Activated CD8-positive, alpha-beta T cell treated with anti-CD3 and anti-CD28 coated beads, Interleukin-2, amount 10 ng/mL, durations not matched to agents 7 days and 5 days (primary cell): ENCODE measurements at places on chromosomes 3 and 15.
A peak's percentile ranks its signal among the peaks of the same experiment; 100 is the strongest.

GRCh38 chr3:4580346-4581123 is 87.4 kb downstream of the ITPR1 start:
- no peak for DNase-seq

- peak; percentile 69 for DNase-seq
Measured at GRCh38 chr3:43855674-43856299, 165.0 kb downstream of the ABHD5 start.

- no peak for DNase-seq
Measured at GRCh38 chr3:163605915-163606314, 1472.4 kb downstream of the SI start.

DNA sequence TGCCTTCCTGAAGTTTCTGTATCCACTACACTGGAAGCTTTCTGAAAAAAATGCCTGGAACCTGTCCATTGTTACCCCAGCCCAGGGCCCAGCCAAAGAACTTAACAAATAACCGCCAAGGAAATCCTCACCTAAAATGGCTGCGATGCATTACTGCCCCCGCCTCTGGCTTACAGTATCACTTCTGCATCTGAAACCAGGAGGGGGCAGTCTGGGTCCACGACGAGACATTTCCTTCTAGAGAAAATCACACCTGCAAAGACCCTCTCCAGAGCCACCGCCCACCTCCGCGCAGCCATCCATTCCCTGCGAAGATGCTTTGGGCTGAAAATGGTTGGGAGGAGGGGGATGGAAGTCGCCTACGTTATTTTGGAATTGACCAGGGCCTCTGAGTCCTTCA is 22.4 kb upstream of the CELF6 start:
- DNase-seq: peak; percentile 65

DNA sequence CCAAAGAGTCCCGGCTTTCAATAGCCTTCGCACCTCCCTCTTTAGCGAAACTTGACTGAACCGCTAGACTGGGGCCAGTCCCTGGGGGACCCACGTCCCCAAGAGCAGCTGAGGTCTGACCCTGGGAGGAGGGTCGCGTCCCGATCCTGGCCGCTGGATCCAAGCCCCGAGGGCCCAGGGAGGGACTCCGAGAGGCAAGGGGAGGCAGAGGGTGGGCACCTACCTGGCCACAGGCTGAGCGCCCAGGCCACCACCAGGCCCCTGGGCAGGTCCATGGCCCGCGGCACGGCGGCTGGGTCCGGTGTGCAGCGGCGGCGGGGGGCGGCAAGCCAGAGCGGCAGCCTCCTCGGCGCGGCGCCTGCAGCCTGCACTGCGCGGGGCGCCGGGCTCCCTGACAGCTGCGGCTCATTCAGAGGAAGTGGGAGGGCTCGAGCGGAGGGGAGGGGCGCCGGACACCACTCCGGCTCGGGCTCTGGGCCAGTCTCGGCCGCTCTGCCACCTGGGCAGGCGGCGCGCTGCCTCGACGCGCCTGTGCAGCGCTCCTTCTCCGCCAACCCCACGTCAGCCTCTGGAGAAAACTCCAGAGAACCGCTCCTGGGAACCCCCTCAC is at the start of gene ITGA11:
Gene ITGA11 (minus strand): TSS at position 372 of the 610 bp plus-strand sequence. CDS start 97 bp downstream, at position 275.
- peak; percentile 30 for DNase-seq

GRCh38 chr15:89023311-89023961 is 64.8 kb upstream of the ABHD2 start:
- DNase-seq: no peak

GRCh38 chr3:127786353-127787070 is 35.8 kb downstream of the MGLL start:
- DNase-seq: no peak

DNA sequence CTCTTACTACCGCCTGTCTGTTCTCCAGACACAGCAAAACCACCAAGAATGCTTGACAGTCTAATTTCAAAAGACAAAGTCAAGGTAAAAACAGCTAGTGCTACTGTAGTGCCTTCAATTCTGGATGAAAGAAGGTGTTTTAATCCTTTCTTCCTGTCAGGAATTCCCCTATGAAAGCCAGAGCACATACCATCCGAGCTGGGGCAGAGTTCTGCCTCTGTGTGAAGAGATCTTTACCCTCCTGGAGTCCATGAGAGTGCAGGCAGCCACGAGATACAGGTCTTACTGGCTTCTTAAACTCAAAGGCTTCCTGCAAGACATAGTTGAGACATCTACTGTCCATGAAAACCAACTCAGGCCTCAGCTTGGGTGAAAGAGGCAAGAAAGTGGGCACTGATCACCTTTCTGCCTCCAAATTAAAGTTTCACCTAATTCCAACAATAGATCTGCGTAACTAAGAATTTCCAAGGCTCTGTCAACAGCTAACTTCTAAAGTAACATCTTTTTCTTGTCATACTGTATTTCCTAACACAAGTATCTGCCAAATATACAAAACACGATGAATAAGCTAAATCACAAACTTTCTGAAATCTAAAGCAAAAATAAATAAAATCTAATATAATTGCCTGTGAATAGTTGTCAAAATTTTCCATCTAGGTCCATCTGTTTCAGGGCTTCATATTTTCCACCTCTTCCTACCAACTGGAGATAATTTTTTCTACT is 7.5 kb downstream of the CDC25A start:
- DNase-seq: no peak

GRCh38 chr15:93801206-93801605 is 430.2 kb upstream of the MCTP2 start:
- no peak for DNase-seq

GRCh38 chr3:30513374-30514152 is 92.8 kb upstream of the TGFBR2 start:
- DNase-seq: no peak

- no peak for DNase-seq
Measured at GRCh38 chr3:70000028-70000410, 486 bp downstream of the SAMMSON start.

DNA sequence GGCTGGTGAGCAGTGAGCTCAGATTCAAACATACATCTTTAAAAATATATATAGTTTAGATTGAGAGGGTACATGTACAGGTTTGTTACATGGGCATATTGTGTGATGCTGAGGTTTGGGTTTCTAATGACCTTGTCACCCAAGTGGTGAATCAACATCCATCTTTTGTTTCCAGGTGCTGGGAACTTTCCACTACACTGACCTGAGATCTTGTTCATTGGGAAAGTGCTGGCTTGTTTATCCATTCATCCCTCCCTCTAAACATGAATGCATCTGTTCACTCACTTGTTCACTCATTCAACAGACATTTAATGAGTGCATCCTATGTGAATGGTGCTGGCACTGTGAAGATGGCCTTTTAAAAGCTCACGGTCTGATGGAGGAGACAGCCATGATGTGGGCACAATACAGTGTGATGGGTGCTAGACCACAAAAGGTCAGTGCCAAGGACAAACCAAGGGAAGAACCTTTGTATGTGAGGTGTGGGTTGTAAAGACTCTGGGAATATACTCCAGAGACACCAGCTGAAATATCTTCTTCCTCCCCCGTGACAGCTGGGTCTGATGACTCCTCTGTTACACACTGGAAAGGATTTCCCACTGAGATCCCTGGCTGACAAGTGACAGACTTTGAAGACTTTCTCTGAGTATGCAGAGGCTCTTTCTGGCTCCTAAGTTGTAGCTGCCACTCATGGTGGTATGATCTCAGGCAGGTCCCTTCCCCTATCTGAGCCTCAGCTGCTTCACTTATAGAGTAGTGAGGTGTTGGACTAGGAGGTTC is 16.2 kb upstream of the ITGA11 start:
- DNase-seq: no peak

DNA sequence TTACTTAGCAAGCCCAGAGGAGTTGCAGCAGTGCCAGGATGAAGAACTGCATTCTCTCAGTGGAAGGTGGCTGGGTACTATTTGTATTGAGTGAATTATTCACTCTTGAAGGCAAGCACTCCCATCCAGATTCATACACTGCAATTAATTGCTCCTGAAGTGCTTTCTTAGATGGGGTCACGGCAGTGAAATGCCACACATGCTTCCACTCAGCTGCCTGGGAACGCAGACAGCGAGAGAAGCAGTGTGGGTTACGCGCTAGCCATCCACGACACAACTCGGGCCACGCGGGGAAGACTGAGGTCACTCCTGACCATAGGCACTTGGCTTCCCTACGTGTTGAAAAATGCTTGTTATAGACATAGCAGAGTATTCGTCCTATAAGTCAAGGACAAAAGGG is 30.8 kb upstream of the LMCD1 start:
- no peak for DNase-seq

GRCh38 chr15:23395030-23395692 is 40.6 kb downstream of the GOLGA8S start:
- DNase-seq: no peak

DNA sequence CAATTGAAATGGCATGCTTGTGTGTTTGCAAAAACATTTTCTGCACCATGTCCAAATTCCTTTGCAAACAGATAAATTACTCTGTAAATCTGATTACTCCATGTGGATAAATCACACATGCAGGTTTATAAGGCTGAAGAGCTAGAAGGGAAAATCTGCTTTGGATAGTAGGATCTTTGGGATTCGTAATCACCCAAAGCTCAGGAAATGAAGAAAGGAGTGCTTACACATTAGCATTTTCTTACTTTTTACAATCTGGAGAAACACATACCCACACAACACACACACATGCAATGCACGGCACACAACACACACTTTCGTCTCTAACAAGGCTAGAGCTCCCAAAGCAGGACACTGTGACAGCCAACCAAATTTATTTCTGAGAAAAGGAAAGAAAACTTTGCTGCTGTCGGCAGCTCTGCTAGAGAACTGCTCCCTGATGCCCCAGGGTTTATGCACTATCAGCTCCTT is 2.1 kb downstream of the LSAMP start:
- DNase-seq: no peak

DNA sequence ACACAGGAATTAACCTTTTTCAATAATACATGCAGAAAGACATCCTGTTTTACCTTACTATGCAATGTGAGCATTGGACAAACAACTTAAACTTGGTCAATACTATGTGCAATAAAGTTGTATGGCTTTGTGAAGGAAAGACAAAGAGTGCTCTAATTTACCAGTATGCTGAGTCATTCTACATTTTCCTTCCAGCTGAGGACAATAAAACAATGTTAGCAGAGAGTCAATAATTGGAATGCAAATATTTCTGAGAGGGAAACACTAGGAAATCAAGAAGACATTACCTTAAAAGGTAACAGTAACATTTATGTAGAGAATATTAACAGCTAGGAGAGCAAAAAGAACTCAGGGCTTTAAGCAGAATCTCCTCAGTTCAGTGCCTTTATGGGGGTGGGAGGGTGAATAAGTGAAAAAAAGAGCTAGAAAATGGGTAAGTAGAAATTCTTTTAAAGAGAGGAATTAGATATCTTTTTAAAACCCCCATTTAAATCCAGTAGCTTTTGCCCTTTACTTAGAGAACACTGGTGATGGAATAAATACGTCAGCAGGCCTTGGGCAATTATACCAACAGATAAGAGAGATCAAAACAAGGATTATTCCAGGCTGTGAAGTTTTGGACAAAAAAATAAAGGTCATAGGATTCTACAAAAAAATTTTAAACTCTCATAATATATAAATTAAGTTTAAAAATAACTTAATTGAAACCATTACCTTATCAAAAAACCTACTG is 11.6 kb upstream of the HGD start:
- no peak for DNase-seq

DNA sequence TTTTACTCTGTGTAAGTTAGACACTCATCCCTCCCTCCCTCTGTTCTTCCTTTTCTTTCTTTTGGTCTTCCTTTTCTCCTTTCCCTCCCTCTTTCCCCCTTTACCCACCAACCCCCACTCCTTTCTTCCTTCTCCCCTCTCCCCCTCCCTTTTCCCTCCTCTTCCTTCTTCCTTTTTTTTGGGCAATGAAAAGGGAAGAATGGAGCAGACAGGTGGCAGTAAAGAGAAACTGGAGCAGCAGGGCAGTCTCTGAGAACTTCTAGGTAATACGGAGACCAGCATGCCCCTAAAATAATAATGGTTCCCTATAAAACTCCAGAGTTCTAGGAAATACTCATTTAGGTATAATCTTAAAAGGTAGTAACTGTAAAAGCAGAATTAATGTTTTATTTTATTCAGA is 11.4 kb upstream of the GPR171 start:
- DNase-seq: no peak

DNA sequence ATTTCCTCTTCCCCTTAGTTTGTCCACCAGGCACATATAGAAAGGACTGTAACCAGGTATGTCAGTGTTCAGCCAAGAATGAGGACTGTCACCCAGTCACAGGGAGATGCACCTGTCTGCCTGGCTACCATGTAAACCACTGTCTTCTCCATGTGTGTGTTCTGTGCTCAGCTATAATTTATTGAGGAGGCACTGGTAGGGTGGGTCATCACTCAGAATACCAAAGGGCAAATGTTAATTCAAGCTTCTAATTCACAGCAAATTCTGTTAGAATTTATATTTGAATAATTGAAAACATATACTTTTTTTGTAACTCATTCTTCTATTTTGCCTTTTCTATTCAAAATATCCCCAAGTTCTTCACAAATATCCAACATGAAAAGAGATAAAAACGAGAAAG is 780.4 kb downstream of the MECOM start:
- DNase-seq: no peak

- no peak for DNase-seq
Measured at GRCh38 chr3:177725165-177725564, 527.9 kb upstream of the TBL1XR1 start.

DNA sequence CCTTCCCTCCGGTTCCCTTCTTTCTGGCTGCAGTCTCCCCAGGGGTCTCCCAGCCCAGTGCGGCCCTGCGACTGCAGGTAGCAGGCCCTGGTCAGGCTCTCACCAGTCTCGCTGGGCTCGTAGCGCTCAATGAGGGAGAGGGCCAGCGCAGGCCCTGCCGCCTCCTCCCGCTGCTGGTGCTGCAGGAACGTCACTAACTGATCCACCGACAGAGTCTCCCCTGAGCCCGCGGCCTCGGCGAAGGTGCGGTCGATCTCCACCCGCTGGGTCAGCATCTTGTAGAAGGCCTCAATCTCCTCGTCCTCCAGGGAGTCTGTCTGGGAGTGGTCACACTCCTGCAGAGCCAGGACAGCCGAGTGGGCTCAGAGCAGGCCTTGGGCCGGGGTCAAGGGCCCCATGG is 18.3 kb downstream of the PLCD1 start:
- DNase-seq: no peak

- DNase-seq: no peak
Measured at GRCh38 chr3:90241481-90241880, 1134.1 kb downstream of the EPHA3 start.

DNA sequence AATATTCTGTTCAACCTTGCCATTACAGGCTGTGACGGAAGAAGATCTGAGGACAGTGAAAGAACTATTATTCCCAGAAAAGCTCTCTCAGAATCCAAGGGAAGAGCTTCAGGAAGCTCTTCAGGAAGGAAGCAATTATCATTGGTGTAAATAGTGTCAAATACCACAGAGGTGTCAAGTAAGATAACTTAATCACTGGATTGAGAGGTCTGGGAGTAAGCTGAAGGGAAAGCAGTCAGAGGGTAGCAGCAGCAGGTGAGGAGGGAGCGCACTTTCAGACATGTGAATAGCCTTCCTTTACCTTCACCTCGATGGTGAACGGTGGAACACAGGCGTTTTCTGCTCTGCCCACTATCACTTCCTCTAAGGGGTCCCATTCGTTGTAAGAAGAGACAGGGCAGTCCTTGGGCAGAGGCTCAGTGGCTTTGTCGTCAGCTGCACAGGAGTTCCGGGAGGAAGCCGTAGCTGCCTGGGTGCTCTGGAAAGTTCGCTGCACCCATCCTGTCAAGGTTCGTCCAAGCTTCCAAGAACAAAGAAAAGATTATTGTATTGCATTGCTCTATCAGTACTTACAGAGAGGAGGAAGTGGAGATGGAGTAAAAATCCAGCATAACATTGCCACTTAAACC is 1.9 kb downstream of the GATM start:
- DNase-seq: no peak
